ENCODE measurements at places on chromosomes 2 and 18.

DNA sequence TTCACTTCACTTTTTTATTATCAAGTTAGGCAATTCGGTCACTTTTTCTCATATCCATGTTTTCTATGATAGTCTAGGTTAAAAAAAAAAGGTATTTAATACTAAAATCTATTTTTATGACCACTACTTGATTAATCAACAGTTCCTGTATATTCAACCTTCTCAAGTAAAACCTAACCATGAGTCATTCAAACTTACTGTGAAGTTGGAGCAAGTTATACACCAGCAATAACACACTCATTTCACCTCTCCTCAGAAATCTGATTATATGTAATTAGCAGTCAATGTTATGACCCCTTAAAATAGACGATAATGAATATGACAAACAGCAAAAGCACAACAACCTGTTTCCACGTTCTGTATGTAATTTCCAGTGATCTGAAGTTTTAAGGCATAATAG is 35.0 kb upstream of the ADAM17 start:
- no peak for DNase-seq

- DNase-seq: no peak
Measured at GRCh38 chr2:112709703-112710102, 11.1 kb upstream of the NT5DC4 start.

DNA sequence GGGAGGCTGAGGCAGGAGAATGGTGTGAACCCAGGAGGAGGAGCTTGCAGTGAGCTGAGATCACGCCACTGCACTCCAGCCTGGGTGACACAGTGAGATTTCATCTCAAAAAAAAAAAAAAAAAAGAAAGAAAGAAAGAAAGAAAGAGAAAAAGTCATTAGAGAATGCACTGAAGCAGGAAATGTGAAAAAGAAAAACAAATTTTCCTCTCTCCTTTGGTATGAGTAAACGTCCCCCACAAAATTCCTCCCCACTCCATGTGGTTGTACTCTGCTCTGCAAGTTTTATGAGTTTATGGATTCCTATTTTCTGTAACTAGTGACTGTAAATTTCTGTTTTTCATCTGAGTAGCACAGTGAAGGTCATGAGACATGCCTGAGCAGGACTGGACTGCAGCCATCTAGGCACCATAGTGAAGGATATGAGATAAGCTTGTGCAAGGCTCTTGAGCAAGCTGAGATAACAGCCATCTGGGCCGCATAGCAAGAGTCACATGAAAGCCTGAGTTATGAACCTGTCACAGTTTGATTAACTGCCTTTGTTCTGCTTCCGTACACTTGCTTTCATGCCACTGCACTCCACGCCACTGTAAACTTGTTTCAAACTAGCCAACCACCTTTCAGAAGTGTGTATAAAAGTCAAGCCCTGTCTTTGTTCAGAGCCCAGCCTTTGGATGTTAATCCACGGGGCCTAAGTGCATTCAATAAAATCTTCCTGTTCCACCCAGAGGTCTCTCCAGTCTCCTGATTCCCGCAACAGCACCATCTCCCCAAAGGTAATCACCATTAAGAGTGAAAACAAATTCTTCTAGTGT is 50.2 kb downstream of the SKA1 start:
- DNase-seq: no peak

- no peak for DNase-seq
Measured at GRCh38 chr2:109158237-109158636, 29.2 kb downstream of the SH3RF3 start.

DNA sequence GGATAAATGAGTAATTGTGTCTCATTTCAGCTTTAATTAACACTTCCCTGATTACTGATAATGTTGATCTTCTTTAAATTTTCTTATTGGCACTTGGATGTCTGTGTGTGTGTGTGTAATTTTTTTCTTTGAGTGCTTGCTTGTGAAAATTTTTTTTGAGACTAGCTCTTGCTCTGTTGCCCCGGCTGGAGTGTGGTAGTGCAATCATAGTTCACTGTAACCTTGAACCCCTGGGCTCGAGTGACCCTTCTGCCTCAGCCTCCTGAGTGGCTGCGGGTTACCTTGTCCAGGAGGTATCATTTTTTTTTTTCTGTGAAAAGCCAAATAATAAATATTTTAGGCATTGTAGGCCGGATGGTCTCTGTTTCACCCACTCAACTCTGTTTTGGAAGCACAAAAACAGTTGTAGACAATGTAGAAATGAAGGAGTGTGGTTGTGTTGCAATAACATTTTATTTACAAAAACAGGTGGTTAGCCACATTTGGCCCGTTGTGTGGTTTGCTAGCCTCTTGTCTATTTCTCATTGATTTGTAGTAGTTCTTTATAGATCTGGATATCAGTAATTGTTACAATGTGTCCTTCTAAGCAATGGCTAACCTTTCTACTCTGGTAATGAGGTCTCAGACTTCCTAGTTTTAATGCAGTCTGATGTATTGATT is 7.9 kb downstream of the IL1RL2 start:
- DNase-seq: no peak

DNA sequence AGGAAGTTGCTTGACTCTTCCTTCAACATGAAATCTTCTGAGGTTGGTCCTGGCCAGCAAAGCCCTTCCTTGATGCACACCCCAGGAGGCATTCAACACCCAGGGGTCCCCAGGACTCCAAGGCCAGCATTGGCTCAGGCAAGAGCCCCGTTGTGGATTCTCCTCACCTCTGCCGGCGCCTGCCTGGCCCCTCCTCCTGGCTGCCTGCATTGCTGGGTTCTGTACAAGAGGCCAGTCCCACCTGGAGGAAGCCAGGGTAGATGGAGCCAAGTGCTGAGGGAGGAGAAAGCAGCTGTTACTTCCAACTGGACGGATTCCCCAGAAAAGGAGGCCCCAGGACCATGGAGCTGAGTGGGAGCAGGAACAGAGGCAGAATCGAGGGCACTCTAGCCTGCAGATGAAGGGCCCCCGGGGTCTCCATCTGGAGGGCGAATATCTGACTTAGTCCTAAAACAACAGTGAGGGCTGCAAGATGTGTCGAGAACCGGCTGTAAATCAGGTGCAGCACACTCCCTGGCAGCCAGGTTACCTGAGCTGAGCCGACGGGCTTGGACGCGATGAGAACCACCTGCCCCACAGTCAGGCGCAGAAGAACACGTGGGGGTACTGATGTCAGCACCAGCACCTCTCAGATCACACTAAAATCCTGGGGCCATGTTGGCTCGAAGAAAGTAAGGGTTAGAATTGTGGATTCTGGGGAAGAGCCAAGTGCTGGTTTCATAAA is 399.6 kb upstream of the SALL3 start:
- DNase-seq: no peak

DNA sequence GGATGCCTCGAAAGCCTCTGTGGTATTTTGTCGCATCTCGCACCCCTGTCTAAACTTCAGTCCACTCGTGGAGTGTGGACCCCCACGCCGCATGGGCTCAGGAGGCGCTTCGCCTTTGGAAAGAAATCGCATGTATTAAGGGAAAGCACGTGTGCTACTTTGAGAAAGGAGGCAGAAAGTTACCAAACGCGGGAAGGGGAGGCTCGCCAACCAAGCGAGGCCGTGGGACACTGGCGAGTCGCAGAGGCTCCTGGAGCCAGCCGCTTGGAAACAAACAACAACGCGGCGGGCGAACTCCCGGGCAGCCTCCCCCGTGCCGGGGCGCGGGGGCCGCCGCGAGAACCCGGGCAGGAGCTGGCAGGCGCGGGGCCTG is 455 bp upstream of the AGAP1 start:
- DNase-seq: no peak

GRCh38 chr2:88448248-88448647 is 4.2 kb downstream of the FOXI3 start:
- no peak for DNase-seq

DNA sequence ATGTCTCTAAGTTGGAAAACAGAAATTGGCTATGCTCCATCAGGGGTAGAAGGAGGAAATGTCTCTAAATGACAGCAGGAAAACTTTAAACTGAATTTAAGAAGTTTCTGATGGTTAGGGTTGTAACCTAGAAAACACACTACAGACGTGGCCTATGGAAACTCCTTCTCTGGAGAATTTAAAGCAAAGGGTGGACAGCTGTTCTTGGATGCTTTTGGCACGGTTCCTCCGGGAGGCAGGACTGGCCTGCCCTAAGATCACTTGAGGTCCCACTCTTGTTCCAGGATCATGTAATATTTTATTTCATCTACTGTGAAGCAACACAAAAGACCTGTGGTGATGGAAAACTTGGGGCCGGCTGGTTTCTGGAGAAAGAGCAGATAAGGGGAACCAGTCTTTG is 77.0 kb downstream of the NRP2 start:
- DNase-seq: no peak

DNA sequence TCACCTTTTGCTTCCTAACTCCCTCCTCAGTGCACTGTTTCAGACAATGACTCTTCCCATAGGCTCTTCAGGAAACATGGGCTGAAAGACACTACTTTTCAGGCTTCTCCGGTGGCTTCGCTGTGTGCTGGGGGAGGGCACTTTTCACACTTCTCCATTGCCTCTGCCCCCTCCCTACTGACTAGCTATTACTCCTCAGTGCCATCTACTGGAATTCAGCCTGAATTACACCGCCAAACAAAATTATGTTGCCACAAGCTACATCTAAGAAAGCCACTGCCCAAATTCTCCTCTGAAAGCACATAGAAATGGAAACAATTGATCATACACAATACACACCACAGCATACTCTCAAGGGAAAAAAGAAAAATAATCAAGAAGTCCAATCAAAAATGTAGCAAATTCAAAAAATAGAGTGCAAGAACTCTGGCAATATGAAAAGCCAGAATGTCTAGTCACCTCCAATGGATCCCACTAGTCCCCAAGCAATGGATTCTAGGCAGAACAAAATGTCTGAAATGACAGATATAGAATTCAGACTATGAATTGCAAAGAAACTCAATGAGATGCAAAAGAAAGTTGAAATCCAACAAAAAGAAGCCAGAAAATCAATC is 1139.4 kb upstream of the GYPC start:
- DNase-seq: no peak

DNA sequence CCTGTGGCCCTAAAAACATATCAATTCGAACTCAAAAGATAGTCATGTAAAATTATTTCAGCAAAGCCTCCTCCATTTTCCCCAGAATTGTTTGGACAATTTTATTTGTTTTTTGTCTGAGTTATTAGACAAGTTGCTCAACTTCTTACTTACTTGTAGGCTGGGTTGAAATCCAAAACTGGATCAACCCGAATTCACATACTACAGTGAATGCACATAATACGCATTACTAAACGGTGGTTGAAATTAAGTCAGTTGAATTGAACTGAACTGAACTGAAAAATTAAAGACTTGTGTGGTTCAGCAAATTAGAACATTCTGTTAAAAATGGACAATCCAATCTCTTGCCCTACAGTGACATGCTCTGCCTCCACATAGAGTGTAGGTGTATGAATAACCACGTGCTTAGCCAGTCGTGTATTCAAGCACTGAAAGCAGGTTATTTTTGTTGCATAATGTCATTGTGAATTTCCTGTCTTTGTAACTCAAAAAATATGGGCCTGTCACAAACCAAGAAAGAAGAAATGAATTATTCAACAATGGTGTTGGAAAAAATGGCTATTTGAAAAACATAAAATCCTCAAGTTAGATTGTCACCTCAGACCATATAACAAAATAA is 441.0 kb downstream of the TXNL1 start:
- no peak for DNase-seq

DNA sequence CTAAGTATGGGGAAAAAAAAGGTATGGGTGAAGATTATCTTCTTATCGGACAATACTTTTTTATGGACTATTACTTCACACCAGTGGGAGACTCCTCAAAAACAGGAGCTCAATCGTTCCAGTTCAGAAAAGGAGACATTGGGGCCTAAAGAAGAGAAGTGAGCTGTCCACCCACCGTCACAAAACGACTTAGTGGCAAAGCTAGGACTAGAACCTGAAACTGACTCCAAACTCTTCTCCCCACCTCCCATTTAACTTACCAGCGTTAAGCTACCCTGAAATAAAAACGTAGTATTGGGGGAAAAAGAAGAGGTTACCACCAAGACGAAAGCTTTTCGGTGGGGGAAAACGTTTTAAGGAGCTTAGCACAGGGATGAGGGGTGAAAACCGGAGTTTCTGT is 503 bp downstream of the GTF3C3 start:
- no peak for DNase-seq

DNA sequence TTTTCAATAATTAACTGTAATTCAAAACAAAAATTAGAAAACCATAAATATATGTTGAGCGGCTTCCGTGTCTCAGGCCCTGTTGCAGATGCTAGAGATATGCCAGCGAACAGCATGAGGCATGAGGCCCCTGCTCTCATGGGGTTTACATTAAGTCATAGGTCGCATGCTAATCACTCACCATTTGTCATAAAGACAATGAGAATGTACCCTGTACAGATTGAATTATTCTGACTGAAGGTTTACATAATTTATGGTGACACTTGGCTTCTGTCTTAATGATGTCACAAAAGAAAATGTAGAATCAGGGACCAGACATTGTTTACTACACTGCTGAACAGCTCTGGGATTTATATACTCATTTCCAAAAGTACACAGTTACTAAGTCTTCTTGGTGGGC is 5.9 kb upstream of the VAPA start:
- DNase-seq: no peak

GRCh38 chr2:122218596-122218995 is 463.1 kb downstream of the TSN start:
- DNase-seq: no peak

- no peak for DNase-seq
Measured at GRCh38 chr2:186543561-186544131, 46.2 kb upstream of the ITGAV start.

DNA sequence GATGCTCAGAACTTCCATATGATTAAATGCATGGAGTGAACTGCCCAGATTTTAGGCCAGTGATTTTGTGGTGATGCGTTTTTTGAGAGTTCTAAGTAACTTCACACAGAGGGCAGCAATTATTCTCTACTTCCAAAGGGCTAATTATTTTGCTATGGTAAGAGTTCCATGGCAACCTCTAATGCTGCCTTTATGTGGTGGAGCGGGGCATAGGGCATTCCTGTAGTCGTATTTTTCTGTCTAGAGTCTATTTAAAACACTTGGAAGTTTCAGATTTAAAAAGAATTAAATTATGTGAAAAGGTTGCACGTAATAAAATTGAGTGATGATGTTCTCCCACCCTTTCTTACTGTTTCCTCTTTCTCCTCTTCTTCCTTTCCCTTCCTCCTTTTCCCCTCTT is 63.9 kb upstream of the EML6 start:
- no peak for DNase-seq
